ENCODE measurements at places on chromosomes 4 and X.

- DNase-seq = no peak
Observed at GRCh38 chrX:12011075-12011474, 127.2 kb upstream of the FRMPD4 start.

GRCh38 chr4:182449186-182449929, 206.2 kb downstream of the TENM3 start:
- no peak for DNase-seq

GRCh38 chr4:77001907-77002306, 52.4 kb downstream of the SEPTIN11 start:
- no peak for DNase-seq

DNA sequence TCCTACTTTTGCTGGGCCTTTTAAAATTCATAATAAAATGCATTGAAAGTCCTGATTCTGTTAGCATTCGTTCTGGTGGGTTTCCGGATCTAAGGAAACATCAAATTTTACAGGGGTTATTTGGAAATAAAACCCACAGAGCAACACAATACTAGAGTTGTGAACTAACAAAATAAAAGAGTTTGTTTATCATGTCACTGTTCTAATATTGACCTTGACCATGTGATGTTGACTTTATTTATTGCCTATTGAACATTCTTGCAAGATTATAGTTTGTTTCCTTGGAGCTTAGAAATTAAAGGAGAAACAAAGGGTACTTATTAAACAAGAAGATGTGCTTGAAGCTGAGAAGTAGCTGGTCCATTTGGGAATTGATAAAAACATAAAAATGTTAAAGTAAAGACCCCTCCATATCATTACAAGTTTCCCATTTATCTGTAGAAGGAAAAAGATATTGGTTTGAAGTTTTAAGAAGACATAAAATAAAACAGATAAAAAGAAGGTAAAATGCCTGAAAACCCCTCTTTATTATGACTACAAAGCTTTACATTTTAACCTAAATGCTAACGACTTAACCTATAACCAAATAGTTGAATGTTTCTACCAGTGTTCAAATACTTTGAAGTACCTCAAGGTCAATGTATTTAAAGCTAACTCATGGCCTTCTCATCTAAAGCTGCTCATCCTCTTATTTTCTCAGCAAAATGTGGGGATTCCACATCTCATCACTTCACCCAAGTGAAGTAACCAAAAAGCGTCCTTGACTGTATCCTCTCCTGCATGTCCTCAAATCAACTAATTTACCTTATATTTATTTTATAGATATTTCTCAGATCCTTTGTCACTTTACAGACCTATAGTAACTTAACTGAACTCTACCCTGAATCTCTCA, 179.6 kb downstream of the GASK1B start:
- DNase-seq = no peak

DNA sequence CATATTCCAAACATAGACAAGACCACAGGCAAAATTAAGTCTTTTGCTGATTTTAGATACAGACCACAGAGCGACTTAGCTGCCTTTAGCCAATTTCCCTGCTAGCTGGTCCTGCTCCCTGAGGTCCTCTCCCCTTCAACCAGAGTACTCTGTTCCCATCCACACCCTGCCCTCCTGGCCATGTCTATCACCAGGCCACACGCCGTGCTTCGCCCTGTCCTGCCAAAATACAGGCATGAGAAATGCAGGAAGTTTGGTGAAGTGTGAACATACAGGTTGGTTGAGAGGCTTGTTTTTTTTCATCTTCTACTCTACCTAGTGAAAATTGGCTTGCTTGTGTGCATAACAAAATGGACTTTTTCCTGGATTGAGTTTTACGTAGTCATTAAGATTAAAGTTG, 226.2 kb upstream of the TENM3 start:
- no peak for DNase-seq

DNA sequence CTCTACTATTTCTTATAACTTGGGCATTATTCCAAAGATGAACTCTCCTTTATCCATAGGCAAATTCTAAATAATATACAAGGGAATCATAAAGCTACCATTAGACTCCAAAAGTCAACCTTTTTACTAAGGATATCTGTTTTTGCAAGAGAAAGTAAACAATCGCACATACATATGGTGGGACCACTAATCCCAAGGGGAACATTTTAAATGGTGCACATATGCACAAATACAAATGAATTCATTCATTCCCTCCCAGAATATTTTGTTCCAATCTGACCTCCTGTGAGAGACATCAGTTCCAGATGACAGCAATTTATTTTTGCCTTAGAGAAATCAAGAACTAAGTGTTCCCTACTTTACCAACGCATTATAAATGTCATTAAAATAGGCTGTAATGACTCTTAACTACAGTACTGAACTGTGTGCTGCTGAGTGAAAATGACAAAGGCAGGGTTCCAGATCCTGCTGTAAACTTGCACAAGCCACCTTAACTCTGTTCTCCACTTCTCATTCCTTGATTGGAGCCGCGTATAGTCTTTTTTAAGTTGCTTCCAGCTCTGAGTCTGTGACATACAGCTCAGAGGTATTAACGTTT, 2.0 kb downstream of the DHX15 start:
- no peak for DNase-seq

GRCh38 chrX:2595258-2595657, 94.5 kb upstream of the DHRSX start:
- no peak for DNase-seq

- no peak for DNase-seq
Observed at GRCh38 chr4:121697564-121697963, 784 bp upstream of the ANXA5 start.

DNA sequence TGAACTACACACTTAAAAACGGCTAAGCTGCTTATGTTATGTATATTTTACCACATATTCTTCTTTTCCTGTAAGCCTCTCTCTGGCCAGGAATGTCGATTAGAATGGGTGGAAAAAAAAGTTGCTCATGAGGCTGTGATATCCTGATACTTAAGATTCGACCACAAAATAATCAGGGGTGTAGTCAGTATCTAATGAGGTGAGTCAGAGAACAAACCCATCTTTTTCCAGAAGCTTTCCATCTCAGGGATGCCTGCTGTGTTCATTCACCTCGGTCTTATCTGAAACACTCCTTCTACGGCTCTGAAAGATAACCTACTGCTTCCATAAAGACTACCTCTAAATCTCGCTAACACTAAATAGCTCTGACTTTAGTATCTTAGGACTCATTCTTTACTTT, 142.7 kb upstream of the MAP3K15 start:
- DNase-seq = no peak

DNA sequence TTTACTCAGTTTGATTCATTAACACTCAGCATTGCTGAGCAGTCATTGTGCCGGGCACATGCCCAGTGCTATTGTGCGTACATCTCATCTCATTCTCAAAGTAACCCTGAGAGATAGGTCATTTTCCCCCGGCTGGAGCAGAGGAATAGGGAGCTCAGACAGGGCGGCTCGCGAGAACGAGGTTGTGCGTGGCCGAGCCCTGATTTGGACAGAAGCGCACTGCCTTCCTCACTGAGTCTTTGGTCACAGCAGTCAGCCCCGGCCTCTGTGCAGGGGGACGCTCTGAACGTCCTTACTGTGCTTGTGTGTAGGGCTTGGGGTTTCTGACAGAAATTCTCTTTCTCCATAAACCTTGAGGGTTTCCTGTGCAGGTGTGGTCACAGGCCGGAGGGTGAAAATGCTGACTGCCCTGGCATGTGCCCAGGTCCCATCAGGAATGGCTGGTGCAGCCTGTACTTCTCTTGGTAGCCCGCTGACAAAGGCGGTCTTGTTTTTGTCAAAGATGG, 39.5 kb downstream of the NOP14 start:
- DNase-seq = no peak

DNA sequence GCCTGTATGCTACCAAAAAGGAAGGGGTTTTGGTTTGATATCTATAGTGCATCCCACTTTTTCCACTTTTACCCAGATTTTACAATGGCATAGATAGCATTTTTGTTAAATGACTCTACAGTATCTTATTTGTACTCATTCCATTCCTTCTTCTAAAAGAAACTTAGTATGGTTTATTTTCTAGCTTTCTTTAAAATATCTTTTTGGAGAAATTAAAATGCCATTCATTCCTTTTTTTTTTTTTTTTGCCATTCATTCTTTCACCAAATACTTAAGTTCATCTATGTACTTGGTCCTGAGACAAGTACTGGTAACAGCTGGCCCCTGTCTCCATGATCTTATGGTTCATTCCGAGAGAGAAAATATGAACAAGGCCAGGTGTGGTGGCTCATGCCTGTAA, 49.1 kb downstream of the MID1 start:
- DNase-seq = no peak

DNA sequence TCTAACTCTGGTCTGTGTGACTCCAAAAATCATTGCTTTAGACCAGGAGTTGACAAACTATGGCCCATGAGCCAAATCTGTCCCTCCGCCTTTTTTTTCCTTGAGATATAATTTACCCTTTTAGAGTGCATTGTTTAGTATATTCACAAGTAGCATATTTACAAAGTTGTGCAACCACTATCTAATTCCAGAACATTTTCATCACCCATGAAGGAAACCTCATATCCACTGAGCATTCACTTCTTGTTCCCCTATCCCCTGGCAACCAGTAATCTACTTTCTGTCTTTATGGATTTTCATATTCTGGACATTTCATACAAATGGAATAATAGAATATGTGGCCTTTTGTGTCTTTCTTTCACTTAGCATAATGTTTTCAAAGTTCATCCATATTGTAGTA, 67.4 kb upstream of the CITED1 start:
- DNase-seq = no peak

DNA sequence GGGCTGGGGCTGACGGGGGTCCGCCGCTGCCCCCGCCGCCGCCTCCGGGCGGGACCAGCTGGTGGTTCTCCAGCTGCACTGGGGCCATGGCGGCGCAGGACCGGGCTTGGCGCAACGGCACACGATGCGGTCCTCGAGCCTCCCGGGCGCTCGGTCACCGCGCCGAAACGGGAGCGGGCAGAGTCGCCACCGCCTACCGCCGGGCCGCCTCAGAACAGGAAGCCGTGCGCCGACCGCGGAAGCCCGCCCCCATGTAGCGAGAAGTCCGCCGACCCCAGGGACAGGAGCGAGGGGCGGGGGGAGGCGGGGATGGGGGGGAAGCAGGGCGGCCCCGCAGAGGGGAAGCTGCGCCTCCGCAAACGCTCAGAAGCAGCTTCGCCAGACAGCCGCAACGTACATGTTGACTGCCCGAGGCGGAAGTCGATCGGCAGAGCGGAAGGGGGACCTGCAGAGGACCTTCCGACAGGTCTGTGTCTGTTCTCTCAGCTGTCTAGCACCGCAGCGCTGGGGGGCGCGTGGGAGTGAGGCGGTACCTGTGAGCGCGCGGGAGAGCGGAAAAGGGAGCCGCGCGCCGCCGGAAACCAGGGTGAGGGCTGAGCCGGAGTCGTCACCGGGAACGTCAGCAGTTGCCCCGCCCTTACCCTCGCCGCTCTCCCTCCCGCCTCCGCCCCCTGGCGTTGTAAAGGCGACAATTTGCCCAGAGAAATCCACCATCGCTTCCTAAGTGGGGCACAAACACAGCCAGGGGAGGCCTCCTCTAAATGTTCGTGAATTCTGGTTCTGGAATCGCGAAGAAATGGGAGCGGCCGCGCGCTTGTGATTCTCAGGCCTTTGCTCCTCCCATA, at the start of gene MED14:
TSS of gene MED14 (minus strand) at position 218 of the 845 bp plus-strand sequence. CDS start at position 88, 130 bp downstream.
- peak; percentile 90 for DNase-seq

DNA sequence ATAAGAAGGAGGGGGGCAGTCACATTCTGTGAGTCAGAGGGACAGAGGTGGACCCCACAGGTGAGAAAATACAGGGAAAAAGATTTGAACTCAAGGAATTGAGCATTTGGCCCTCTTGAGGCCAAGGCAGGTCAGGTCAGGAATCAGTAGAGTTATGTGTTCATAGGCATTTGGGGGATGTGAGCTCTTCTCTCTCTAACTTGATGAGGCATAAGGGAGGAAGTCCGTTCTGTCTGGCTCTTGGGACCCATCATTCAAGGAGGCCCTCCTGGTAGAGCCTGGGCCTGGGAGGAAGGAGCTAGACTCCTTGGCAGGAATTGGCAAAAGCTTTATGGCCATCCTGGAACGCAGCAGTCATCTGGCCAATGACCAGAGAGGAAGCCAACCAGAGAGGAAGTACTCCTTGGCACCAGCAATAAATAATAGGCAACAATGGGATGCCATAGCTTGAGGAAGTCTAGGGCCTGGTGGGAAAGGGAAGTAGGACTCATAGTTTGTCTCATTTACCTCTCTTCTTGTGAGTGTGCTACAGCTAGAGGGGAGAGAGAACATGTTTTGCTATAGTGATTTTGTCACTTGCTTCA, 53.0 kb downstream of the MSN start:
- no peak for DNase-seq

DNA sequence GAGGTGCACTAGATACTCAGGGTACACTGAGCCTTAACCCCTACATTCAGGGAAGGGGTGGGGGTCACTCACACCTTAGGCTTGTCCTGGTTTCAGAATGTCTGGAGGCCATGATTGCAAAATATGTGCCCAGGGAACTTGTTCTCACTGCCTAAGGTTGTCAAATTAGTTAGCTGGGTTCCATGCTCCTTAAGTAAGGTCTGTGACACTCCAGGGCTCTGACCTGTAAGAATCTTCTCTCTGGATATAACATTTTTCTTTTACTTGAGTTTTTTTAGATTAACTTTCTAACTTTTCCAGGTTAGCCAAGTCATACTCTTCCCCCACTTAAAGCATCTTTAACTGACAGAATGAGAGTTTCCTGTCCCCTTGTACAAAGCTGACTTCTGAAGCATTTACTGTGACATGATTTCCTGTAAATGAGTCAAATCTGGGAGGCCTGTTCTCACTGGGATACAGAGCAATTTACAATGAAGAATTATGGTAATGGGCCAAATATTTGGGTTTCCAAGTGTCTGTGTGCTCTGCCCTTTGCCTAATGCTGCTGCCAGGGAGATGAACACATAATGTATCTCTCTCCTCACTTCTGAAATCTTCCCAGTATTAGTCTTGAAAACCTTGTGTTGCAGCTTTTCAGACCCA, 101.7 kb downstream of the GATB start:
- no peak for DNase-seq

DNA sequence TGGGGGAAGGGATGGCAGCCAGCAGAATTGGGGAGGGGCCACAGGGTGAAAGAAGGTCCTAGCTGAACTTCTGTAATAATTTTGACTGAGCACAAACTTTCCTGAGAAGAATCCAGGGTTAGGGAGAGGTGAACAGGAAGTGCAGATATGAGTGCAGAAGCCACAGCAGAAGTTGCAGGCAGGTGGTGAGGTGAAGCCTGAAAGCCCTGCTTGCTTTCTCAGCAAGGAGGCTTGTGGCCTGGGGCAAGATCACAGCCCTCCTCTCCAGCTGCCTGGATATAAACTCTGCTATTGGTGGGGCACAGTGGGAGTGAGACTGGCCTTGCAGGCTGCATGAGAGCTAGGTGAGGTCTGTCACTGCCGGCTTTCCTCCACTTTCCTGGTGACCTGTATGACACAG, 44.1 kb upstream of the UPRT start:
- DNase-seq = no peak

- DNase-seq = peak; percentile 20
Observed at GRCh38 chr4:6546681-6547447, 28.1 kb upstream of the MAN2B2 start.
